Occipital lobe (tissue), 3 donors: ENCODE measurements at places on chromosomes 6 and 20. TPM values are rescaled to one million over a fixed set of nuclear protein-coding genes. Genes with fewer than 3 reads are reported as not detected.

The ARFGEF3 gene
- total RNA-seq: 65.7 TPM

The TRAM2 gene
- 1.6 TPM for total RNA-seq

The CD24 gene
- 1,048 TPM for total RNA-seq

The C20orf202 gene
- 0.16 TPM for total RNA-seq

The GLP1R gene
- total RNA-seq: not detected

The PROKR2 gene
- total RNA-seq: 40.4 TPM

The TTBK1 gene
- total RNA-seq: 13.1 TPM

The RSPH3 gene
- 7.5 TPM for total RNA-seq

The PNLDC1 gene
- not detected for total RNA-seq

The MUCL3 gene
- not detected for total RNA-seq

The PRRC2A gene
- total RNA-seq: 31.7 TPM

The ATP6V1G2 gene
- 54.0 TPM for total RNA-seq

The SLC22A2 gene
- total RNA-seq: 1.1 TPM

The IFT52 gene
- total RNA-seq: 56.8 TPM

The PRICKLE4 gene
- total RNA-seq: 0.62 TPM

The RAET1E gene
- not detected for total RNA-seq

The SRSF12 gene
- total RNA-seq: 34.9 TPM

The FAM50B gene
- total RNA-seq: 20.6 TPM

The FAM209B gene
- total RNA-seq: not detected

The PRL gene
- not detected for total RNA-seq

The NUP153 gene
- 51.8 TPM for total RNA-seq

The WFDC10B gene
- total RNA-seq: not detected

The TUBB2B gene
- total RNA-seq: 4,324 TPM

The ULBP2 gene
- total RNA-seq: 5.3 TPM

The POU5F1 gene
- not detected for total RNA-seq
